ENCODE measurements at places on chromosomes 16 and 17.

- peak; percentile 33 for DNase-seq
Measured at GRCh38 chr17:66165537-66166123, 26.3 kb downstream of the CEP112 start.

DNA sequence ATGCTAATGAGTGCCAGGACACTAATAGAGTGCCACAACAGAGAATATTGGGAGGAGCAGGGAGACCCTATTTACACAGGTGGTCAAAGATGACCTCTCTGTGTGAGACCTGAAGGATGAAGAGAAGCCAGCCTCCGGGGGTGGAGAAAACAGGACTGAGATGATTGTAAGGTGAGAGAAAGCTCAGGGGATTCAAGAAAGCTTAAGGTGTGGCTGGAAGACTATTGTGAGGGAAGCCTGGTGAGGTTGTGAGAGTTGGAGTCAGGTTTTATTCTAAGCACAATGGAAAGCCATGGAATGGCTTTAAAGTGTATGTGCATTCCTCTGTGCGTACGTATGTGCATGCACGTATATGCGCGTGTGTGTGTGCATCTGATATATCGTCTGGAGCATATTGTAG, 10.4 kb upstream of the MARCHF10 start:
- no peak for DNase-seq

DNA sequence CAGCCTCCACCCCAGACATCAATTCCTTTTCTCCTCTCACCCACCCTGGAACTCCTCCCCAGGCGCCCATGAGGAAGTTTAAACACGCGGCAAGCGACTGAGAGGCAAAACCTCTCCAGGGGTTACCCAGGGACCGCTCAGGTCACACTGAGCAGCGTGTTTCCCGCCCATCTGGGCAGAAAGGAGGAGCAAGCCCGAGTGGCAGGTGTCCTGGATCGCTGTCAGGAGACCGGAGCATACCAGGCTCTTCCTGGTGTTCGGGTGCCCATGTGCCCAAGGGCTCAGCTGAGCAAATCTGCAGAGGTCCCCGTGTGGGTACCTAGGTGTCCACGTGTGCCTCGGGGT, 491 bp downstream of the SLC25A19 start:
- DNase-seq, result no peak

GRCh38 chr16:74079232-74079586, 217.4 kb upstream of the PSMD7 start:
- no peak for DNase-seq

GRCh38 chr17:29155227-29155965, 24.8 kb downstream of the MYO18A start:
- DNase-seq, result no peak

DNA sequence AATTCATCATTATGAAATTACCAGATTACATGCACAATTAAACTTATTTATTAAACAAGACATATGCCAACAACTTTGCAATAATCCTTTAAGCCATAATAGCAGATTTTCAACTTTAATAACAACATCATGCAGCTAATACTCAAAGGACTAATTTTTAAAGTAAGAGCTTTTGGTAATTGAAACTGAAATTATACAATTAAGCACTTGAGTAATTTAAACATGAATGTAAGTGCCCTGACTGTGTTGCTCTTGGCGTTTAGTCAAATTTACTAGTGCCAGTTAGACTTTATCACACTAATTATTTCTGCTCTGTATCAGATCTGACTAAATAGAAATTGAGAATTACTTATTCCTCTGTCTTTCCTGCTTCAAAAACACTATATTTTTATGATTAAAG, 46.8 kb upstream of the PSMD7 start:
- no peak for DNase-seq

DNA sequence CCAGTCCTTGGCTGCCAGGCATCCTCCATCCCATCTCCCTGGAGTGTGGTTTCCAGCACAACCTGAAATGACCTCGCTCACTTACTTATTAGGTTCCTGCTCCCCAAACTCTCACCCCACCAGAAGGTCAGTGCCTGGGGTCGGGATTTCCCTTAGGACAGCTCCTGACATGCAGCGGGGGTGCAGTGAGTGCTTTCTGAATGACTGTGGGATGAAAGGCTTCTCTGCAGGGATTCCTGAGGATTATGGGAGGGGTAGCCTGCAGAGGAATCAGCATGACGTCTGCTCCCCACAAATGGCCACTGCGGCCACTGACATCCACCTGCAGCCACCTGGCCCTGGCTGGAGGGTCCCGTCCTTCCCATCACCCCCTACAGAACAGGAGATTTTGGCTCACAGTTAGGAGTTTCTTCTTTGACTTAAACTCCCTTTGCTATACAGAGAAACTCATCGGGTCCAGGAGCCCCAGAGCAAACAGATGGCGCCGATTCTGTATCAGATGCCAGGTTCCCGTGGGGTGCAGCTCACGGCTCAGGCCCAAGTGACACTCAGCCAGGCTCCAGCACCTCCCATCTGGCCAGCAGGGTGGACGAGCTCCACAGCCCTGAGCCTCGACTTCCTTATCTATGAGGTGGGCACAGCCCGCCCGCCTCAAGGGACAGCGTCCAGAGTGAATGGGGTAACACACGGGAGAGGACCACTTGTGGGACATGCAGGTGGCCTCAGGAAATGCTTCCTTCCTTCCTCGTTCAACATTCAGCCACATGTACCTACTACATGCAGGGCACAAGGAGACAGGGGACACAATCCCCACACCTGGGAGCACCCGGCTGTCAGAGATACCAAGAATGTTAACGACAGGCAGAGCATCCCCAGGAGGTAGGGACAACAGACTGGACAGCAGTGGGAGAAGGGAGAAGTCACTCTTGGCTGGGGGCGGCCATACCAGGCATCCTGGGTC, 69.8 kb downstream of the RMI2 start:
- no peak for DNase-seq

GRCh38 chr17:65522751-65523404, 38.6 kb downstream of the AXIN2 start:
- no peak for DNase-seq

DNA sequence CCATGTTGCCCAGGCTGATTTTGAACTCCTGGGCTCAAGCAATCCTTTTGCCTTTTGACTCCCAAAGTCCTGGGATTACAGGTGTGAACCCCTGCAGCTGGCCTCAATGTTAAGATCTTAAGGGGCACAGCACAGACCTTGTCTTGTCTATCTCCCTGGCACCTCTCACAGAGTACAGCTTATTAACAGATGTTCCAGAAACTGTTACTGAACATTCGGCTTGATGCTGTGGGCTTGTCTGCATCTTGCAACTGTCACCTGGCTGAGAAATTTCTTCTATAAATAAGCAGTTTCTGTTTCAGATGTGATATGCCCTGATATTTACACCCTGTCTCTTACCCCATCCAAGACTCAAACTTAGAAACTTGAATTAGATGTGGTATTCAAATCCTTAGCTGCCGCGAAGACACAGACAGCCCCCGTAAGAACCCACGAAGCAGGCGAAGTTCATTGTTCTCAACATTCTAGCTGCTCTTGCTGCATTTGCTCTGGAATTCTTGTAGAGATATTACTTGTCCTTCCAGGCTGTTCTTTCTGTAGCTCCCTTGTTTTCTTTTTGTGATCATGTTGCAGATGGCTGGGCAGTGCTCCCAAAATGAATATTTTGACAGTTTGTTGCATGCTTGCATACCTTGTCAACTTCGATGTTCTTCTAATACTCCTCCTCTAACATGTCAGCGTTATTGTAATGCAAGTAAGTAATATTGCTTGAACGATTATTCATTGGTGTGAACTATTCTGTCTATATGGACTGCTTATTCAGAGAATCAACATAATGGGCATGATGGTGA, at the start of gene TNFRSF17:
TNFRSF17 (plus strand) TSS at position 450 of the 791 bp plus-strand sequence; CDS start at position 565, 115 bp downstream.
- DNase-seq, result no peak

GRCh38 chr16:78206623-78207223, 107.3 kb downstream of the WWOX start:
- no peak for DNase-seq
